ENCODE measurements at places on chromosomes 1 and 21.

- no peak for DNase-seq
Observed at GRCh38 chr1:71738256-71738655, 544.1 kb downstream of the NEGR1 start.

GRCh38 chr1:151371370-151372057 lies 991 bp downstream of the SELENBP1 start:
- DNase-seq, result peak; percentile 64

DNA sequence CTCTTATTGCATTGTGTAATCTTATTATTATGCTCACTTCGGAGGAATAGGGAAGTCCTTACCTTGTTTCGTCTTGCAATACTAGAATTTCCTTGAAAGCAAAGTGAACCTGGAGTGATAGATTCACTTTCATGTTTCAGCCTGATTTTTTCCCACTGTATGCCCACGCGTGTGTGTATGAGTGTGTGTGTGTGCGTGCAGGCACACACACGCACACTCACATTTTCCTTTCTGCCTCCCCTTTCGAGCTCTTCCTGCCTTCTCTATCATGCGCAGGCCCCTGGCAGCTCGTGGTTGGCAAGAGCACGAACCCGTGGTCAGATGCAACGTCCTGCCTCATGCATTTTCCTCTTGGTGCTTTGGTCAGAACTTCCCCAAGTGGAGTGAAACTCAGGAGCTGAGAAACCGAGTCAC lies at the start of gene GCSAML:
TSS of gene GCSAML (plus strand) at position 366 of the 414 bp plus-strand sequence. CDS start 58 bp downstream, outside the sequence.
- no peak for DNase-seq

GRCh38 chr1:186785503-186785902 lies 43.2 kb upstream of the PLA2G4A start:
- no peak for DNase-seq

DNA sequence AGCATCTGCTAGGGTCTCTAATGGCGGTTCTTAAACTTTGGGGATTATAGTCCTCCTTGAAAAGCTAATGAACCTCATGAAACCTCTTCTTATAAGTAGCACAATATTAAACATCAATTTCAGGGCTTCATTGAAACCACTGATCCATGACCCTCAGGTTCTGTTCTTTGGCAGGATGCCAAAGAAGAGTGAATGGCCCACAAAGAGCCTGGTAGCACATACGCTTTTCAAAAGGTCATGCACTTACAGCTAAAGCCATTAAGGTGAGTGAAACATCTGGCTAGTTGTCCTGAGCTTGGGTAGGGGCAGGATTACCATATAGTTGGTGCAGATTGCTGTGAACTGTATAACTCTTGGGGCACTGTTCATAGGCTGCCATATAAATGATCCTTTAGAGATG lies 42.3 kb downstream of the MDM4 start:
- no peak for DNase-seq

GRCh38 chr1:50783286-50783685 lies 176.8 kb downstream of the FAF1 start:
- DNase-seq, result no peak

DNA sequence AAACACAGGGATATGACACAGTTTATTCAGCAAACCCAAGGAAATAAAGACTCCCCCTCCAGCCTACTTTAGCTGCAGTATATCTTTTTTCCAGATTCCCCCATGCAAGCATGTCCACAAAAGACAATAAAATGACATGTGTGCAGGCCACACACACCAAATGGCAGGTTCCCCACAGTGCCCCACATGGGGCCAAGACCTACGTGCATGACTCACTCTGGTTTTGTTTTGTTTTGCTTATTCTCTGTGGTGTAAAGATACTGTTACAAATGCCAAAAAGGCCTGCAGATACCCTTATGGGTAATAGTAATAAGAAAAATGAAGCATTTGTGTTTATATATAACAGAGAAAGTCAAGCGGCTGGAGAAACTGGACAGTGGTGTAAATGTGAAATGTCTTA lies 71.6 kb downstream of the RD3 start:
- no peak for DNase-seq

DNA sequence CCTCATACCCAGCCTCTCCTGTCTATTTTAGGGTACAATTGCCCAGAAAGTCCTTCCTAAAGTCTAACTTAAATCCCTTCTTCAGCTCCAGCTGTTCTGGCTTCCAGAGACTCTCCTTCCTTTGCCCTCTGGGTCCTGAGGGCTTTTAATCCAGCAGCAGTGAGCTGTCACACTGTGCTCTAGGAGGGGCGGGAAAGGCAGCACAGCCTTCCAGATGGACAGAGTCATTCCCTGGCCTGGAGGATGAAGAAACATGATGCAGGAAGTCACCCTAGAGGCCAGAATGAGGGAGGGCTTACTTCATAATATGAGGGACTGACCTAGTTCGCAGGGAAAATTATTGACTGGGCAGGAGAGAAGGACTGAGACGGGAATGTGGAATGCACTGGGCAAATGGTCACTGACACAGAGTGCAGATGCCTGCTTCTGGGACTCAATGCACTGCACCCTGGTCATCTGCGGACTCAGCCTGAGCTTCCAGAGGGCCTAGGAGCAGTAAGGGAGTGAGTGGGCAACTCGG lies 1.3 kb downstream of the SH2D2A start:
- DNase-seq, result peak; percentile 87

DNA sequence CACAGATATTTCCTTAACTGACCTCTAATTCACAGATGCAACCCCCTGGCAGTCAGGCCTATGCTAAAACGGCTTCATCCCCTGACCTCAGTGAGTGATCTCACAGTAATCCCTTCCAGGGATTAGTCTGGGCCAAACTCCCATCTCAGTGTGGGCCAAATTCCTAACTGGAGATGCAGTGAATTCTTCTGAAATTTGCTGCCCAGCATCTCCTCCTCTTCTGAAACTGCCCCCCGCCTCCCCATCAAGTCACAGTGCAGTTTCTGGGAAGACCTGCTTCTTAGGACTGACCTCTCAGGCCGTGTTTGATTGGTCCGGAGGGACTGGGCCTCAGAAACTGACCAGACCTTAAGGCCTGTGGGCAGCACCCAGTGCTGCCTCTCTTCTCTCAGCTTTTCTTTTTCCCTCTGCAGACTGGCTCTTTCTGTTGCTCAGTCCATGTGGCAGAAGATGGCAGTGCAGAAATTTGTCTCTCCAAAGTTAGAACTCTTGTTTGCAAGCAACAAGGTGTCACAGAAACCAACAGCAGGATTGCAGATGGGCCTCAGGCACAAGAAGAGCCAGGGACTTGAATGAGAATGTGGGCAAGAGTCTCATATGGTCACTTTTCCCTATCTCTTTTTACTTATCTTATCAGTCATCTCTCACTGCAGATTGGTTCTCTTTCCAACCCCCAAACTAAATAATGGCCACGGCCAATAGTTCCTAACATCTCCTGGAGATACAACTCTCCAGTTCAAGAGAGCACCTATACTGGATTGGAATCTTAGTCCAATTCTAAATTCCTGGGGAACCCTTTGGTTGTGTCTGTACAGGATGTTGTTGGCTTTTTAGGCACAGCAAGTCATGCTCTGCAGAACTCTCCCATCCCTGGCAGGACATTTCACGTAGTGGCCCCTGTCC lies 95.5 kb upstream of the RALGPS2 start:
- peak; percentile 62 for DNase-seq

DNA sequence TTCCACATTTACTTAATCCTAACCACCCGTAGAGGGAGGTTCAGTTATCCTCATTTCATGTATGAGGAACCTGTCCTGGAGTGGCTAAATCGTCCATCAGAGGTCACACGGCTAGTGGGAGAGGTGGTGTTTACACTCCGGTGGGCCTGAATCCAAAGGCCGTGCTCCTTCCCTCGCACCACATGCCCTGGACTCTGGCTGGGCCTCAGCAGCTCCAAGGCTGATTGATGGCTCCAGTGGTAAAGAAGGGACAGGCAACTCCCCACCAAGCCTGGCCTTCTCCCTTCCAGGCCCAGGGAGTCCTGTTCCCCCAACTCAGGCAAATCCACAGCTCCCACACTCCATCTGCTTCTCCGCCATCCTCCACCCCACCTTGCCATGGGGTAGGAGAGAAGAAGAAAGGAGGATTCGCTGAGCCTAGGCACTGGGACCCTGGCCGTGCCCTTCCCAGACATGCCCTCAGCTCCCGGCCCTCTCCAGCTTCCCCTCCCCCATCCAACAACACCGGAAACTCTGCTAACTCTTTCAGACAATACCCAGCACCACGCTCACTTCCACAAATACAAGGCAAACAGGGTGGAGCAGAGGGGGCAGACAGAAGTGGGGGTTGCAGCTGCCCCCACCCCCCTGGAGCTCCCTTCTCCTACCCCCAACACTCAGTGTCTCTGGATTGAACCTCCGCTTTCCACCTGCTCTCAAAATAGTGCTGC lies 10.9 kb downstream of the ARHGEF2 start:
- no peak for DNase-seq

- DNase-seq, result no peak
Observed at GRCh38 chr21:28761674-28762356, 230.9 kb downstream of the LTN1 start.

- no peak for DNase-seq
Observed at GRCh38 chr1:117810553-117810952, 118.9 kb downstream of the GDAP2 start.

DNA sequence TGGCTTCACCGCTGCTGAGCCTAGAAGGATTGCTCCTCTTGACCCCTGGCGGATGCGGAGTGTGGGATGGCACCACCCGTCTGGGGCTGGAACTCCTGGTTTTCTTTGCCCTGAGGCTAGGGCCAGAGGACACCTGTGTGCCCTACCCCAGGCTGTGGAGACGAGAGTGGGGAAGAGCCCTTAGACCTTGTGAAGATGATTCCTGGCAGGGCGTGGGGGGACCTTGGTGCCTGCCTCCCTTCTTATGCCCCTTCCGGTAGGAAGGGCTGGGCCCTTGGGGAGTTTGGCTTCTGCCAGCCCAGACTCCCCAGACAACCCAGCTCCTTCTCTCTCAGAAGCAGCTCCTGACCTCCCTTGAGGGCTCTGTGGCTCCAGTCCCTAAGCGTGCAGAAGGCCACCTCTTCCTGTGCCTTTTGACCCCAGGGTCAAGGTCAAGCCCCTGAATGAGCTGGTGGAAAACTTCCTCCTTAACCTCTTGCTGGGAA lies 891 bp downstream of the RPS6KA1 start:
- DNase-seq, result no peak

DNA sequence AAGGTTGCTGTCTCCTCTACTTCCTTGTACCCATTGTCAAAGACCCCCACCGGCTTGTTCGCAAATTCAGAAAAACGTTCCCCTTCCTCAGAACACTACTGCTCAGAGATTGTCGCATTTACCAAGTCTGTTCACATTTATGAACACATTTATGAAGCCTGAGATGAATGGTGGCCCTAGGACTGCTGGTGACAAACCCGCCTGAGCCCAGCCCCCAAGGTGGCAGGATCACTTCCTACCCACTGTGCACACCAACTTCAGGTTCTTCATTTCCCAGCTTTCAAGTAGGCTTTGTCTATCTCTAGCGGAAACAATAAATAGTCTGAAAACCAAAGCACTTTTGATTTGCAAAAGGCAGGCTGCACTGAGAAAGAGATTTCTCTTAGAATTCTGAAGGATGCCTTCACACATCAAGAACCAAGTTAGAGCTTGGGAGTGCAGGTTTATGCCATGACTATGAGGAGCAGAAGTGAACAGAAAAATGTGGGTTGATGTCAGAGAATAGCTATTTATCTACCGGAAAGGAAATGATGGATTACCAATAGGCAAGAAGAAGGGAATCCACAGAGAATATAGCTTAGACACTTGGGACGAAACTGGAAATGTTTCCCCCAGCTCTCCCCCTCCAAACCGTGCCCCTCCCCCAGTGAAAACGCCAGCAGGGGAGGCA lies 200.5 kb downstream of the TOMM20 start:
- no peak for DNase-seq

- no peak for DNase-seq
Observed at GRCh38 chr1:182270731-182271130, 120.9 kb downstream of the GLUL start.

DNA sequence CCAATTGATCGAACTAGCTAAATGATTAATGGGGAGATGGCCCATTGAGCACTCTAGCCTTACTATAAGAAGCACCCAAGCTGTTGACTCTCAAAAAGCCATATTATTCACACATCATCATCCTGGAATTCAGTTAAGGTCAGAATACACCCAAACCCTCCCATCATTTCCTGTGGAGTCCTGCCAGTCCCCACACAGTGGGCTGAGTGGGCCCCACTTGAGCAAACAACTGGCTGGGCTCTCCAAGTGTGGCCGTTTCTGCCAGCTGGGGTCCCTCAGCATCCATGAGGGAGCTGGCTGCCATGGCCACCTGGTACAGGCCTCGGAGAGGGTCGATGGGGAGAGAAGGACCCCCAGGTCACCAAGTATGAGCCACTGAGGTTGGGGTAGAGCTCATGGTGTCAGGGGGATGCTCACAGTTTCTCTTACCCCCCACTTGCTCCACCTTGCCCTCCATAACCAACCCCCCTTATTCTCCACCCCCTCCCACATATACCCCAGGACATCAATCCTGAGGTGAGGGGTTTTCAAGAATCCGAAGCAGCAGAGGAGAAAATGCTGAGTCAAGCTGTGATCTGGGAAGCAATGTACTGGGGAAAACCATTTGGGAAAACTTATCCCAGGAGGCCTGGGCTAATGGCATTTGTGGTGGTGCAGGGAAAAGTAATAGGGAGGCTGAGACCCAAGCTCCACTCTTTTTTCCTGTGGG lies 60.3 kb downstream of the UBE2T start:
- DNase-seq, result no peak

GRCh38 chr1:28668956-28669723 lies 556 bp downstream of the GMEB1 start:
- peak; percentile 61 for DNase-seq

DNA sequence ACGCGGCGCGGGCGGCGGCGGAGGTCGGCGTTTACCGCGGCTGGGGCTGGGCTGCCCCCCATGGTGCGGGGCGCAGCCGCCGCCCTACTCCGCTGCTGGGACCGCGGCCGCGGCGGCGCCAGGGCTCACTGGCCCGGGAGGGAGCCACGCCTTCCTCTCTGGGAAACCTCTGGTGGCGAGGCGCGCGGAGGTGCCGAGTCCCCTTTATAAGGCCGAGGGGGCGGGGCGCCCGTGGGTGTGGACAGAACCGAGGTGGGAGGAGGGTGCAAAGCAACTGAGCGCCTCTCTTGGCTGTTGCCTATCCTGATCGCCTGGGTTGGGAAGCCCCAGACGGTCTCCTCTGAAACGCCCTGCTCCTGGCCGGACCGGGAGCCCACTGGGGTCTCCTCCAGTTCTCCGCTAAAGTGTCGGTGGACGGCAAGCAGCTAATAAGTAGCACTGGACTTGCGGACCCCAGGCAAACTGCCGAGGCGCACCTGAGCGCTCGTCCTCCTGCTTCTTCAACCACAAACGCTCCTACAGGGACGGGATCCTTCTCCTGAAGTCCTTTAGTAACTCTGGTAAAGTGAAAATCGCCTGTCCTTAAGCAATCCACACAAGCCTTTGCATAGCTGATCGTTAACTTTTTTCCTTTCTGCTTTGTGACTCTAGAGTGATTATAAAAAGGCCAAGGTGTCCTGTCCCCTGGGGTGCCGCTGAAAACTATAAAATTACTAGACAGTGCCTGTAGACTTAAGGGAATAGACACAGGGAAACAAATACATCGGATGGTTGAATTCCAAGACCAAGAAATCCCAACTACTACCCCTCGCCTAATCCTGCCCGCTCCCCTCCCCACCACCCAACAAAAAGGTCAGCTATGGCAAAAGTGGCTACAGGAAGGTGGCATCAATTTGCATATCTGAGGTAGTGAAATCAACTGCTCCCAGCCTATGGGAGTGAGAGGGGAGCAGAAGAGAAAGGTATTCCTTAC lies at the start of gene PTGER3:
TSS of gene PTGER3 (minus strand) at position 182 of the 973 bp plus-strand sequence. CDS start 239 bp downstream, outside the sequence.
- no peak for DNase-seq

GRCh38 chr1:2985067-2985561 lies 36.2 kb upstream of the ACTRT2 start:
- DNase-seq, result peak; percentile 71

GRCh38 chr21:38479641-38480525 lies 18.4 kb downstream of the ERG start:
- no peak for DNase-seq
